Effector CD8-positive, alpha-beta T cell (primary cell): ENCODE measurements at places on chromosomes 7 and 10.

DNA sequence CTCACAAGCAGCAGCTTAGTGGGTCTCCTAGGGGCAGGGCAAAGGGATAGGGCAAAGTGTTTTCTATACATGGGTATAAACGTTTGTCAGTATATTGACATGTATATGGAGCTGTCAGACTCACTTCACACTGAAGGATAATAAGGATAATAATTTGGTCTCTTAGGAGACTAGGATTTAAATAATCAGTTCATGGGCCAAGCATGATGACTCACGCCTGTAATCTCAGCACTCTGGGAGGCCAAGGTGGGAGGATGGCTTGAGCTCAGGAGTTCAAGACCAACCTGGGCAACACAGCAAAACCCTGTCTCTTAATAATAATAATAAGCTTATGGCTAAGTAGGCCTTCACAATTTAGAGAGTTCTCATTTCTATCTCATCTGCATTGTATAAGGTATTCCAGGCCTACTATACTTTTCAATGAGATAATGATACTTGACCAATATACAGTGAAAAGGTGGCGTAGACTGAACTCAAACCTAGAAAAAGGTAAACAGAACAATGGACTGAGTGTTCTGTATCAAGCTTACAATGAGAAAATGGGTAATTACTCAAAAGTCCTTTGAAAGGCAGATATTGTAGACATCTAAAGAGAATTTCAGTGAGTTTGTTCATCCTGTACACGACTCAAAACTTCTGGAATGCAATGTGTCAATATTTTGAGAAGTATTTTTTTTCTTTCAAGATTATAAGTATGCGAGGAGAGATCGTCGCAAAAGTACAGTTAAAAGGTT lies 7.0 kb downstream of the GSAP start:
- no peak for DNase-seq

GRCh38 chr7:111364413-111364812 lies 197.9 kb downstream of the IMMP2L start:
- no peak for DNase-seq

GRCh38 chr10:106929291-106929895 lies 235.1 kb downstream of the SORCS1 start:
- DNase-seq = no peak

DNA sequence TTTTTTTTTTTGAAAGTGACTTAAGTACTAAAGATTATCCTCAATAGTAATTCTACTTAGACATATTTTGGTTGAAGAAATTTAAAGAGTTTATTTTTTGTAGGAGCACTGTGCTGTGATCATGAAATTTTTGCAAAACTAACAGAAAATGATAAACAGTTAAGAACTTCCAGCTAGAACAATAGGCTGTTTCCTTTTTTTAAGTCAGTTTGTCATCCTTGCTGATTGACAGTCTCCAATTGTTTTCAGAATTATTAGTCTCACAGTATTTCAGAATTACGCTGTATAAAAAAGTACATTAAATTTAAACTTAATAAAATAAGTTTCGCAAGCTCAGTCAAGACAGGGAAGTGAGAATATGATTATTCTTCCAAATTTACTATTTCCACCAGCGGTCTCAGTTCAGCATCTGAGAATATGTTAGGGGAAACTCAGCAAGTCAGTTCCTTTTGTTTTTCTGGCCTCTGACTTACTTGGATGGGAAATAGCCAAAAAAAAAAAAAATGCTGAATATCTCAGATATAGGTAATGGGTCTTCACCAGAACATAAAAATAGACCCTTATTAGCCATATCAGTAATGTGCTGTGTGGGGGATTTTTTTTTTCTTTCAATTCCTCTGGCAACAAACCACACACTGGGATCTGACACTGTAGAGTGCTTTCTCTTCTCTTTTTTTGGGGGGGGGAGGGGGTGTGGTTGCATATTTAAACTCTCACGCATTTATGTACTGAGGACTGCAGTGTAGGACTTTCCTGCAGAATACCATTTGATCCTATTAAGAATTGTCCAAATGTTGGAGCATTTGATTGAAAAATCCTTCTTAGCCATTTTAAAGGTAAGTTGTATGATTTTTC lies at the start of gene CD36:
CD36 (plus strand) TSS at position 732 of the 855 bp plus-strand sequence. CDS start 8,099 bp downstream, outside the sequence.
- no peak for DNase-seq

- DNase-seq = no peak
Measured at GRCh38 chr10:104299031-104299904, 30.3 kb downstream of the GSTO2 start.

GRCh38 chr10:129761981-129762956 lies 201.8 kb downstream of the EBF3 start:
- no peak for DNase-seq

- DNase-seq = no peak
Measured at GRCh38 chr10:129864601-129865126, 99.4 kb downstream of the EBF3 start.

GRCh38 chr10:86958116-86958900 lies at the start of gene SNCG:
SNCG (plus strand) TSS chr10:86958599; CDS start chr10:86958698, 99 bp downstream.
- DNase-seq = no peak

DNA sequence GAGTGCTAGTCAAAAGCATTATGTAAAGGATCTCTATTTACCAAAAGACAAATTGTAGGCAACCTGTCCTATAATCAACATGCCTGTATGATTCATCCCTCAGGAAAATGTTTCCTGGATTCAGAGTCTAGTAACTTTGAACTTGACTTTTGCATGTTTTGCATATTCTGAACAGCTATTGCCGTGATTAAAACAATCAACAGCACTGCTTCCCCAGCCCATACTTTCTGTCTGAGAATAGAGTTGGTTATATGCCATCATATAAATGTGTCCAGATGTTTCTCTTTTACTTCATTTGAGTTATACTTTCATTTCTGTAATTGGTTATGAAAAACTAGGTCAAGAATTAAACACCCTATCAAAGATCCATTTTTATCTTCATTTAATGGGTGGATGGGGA lies 83.5 kb downstream of the ZMYND11 start:
- DNase-seq = no peak

DNA sequence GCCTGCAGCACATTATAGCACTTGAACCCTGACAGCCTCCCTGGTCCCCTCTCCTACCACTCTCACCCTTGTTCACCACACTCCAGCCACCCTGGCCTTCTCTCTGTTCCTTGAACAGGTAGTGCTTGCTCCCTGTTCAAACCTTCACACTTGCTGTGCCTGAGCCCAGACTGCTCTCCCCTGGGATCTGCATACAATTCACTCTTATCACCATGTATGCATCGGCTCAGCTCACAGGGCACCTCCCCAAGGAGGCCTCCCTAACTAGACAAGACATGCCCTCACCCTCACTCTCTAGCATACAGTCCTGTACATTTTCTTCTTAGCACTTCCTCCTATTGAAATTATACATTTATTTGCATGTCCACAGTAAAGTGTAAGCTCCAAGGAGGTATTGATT lies 59.3 kb downstream of the FAM13C start:
- DNase-seq = no peak

- no peak for DNase-seq
Measured at GRCh38 chr7:25029075-25029474, 49.1 kb upstream of the OSBPL3 start.

GRCh38 chr10:101397140-101397539 lies 43.2 kb downstream of the BTRC start:
- DNase-seq = no peak

- no peak for DNase-seq
Measured at GRCh38 chr7:103856929-103857328, 132.5 kb downstream of the RELN start.

- DNase-seq = no peak
Measured at GRCh38 chr10:118737603-118738302, 17.0 kb downstream of the CACUL1 start.

GRCh38 chr7:1122832-1123501 lies 35.1 kb downstream of the GPER1 start:
- no peak for DNase-seq

DNA sequence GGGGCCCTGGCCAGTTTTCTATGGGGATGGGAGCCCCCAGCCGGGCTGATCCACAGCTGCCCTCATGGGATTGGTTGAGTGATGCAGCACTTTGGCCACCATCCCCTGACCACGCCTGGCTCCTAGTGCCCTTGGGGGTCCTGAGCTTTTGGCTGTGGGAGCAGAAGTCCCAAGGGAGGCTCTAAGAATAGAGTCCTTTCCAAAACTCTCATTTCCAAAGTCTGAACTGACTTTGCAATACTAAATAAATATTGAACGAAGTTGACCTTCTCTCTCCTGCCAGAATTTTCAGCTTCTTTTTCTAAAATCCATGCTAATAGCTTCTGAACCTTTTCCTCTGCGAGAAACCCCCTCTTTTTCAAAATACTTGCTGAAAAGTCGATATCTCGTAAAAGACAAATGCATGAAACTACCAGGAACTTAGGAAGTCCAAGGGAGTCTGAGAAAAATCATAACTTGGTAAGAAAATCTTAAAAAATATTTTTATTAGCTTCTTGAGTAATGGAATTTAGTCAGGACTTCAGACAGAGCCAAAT lies 62.7 kb upstream of the IGFBP3 start:
- DNase-seq = no peak

DNA sequence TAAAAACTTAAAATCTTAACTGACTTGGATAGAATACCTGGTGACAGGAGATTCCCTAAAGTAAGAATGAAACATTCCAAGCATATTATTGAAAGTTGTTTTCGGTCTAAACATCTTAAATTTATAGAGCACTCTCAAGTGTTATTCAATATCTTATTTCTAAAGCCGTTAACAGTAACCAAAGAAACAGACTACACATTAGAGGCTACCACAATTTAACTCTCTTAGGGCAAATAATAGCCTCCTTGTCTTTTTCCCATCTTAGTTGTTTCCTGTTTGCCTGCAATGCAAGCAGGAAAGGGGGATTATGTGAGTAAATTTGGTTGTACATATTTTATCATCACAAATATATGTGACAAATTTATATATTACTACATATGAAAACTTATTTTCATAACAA lies 31.4 kb downstream of the NAPEPLD start:
- no peak for DNase-seq
